ENCODE measurements at places on chromosomes 2 and 18.

DNA sequence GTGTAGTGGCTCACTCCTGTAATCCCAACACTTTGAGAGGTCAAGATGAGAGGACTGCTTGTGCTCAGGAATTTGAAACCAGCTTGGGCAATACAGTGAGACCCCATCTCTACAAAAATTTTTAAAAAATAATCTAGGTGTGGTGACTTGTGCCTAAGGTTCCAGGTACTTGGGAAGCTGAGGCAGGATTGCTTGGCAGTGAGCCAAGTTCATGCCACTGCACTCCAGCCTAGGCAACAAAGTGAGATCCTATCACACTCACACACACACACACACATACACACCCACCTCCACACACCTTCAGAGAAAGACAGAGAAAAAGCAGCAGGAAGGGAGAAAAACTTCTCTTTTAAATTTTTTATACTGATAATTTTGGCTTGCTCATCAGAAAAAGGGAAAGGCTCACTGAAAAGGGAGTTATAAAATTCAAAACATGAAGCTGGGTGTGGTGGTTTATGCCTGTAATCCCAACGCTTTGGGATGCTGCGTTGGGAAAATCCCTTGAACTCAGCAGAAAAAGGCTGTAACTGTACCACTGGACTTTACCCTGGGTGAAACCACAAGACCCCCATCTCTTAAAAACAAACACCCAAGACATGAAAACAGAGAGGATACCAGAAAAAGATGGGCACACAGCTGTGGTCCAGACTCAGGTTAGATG, 25.7 kb downstream of the FAM168B start:
- DNase-seq, result no peak

- no peak for DNase-seq
Observed at GRCh38 chr2:31132786-31133185, 5.5 kb downstream of the GALNT14 start.

DNA sequence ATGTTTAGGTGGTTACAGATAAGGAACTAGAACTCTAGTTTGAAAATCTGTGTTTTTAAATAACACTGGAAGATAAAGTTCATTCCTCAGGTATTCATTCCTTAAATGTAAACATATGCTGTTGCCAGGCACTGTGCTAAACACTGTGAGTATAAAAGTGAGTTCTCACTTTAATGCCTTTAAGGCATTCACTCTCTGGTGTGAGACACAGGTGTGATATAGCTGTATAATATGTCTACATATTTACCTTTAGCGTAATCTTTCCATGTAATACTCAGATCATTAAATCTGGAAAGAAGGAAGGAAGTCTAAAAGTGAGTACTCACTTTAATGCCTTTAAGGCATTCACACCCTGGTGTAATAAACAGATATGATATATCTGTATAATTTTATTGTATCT, 472.6 kb downstream of the PARD3B start:
- no peak for DNase-seq

DNA sequence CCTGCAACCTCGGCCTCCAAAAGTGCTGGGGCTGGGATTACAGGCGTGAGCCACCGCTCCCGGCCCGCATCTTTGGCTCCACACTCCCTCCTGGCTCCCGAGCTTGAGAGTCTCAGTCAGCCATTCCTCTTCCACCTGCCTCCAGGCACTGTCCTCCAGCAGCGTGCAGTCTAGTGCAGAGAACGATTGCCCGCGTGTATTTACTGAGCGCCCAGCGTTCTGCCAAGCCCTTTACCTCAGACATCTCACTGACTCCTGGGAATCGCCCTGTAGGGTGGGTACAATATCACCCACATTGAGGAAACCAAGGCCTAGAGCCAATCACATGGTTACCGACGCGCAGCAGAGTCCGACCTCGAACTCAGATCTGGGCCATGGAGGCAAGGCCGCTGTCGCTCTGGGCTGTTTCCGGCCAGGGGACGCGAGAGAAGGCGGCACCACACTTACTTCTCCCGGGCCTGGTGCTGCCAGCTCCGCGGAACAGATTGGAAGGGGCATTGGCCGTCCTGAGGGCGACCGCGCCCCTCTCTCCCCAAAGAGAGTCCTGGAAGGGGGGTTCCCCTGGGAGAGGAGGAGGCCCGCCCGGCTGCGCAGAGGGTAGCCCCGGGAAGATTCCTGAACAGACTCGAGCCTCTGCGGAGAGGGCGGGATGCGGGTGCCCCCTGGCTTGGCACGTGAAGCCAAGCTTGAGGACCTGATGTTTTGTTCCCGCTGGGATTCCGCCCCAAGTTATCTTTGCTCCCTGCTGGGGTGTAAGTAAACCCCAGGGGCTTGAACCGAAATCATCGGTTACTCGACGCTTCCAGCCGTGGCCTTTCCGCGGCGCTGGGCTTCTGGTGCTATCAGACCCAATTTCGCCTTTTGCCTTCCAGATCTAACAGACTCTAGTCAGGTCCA, 5.2 kb upstream of the DLX2 start:
- peak; percentile 31 for DNase-seq

- no peak for DNase-seq
Observed at GRCh38 chr18:905307-905947, 756 bp downstream of the ADCYAP1 start.

DNA sequence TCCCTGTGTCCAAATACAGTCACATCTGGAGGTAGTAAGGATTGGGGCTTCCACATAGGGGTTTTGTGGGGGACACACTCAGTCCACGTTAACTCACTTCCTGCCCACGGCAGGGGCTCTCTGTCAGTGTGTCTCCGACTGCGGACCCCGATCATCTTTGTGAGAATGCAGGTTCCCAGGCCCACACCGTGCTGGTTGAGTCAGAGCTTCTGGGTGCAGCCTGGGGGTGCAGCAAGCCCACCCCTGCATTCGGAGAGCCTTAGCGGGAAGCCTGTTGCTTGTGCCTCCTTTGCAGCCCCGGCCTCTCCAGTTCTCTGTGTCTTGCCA, 28.0 kb downstream of the HPCAL1 start:
- no peak for DNase-seq

DNA sequence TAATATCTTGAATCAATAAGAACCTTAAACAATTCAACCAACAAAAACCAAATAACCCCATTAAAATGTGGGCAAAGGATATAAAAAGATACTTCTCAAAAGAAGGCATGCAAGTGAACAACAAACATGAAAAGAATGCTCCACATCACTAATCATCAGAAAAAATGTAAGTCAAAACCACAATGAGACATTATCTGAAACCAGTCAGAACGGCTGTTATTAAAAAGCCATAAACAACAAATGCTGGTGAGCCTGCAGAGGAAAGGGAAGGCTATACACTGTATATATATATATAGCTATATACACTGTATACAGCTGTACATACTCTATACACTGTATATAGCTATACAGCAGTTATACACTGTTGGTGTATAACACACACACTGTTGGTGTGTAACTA, 47.8 kb upstream of the GALNT13 start:
- no peak for DNase-seq

GRCh38 chr2:36697424-36698066, 1.0 kb downstream of the VIT start:
- DNase-seq, result no peak

DNA sequence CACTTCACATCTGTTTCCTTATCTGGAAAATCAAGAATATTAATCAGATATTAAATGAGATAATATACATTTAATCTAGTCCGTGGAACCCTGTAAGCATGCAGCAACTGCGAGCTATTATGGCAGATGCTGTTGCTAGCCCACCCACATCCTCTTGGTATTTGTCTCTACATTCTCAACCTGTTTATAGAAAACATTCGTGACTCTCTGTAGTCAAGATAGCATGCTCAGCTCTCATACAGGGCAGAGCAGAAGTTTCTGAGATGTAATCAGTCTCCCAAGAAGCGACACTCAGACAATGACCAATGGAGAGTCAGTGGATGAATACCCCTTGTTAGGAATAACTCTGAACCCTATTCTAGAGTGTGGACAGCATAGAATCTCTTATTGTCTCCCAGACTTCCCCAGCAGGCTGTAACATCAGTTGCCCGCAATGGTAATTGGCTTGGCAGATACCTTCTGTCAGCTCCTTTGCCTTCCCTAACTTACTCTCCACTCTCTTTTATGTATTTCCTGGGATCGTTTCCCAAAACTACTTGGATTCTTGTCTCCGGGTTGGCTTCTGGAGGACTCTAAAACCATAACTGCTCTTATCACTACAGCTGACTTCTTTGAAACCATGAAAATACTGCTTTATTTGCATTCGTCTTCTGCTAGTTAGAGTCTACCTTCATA, 400.7 kb upstream of the TNP1 start:
- no peak for DNase-seq

DNA sequence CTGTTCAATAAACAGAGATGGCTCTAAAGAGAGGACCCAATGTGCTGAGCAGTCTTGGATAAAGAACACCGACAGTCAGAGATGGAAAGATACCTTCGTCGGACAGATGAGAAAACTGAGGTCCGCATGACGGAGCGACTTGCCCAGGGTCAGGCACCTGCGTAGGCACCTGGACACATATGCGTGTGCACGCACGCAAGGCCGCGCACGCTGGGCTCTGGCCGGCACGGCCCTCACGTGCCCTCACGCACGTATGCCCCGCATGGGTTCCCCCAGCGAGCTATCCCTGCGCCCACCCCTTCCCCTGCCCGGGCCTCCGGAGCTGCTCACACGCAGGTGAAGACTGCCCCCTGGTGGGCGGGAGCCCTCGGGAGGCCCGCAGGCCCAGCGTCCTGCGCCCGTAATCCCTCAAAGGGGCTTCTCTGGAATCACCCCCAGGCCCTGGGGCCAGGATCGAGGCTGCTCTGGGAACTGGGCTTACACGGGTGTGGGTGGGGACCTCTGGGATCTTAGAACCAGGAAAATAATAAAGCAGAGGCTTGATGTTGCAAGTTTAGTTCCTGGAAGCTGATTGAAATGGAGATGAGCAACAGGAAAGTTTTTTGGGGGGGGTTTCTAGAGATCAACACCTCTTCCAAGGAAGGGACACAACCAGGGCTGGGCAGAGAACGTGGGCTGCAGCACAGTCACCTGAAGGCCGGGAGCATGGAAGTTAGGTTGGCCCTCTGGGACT, 246.3 kb downstream of the TNS1 start:
- DNase-seq, result peak; percentile 69

DNA sequence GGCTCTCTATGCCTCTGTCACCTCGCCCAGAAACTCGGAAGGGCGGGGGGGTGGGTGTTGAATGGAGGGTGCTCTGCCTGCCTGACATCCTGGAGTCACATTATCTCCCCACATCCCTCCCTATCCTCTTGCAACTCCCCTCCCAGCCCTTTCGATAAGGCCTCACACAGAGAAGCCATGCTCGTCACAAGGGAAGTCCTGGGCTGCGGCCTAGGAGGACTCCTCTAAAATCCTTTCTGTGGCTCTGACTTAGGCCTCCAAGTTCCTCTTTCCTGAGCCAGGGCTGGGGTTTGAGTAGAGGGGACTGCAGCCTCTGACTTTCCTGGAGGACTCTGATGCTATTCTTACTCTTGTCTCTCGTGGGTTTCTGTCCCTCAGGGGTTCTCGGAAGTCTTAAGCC, 75.0 kb upstream of the PKDCC start:
- no peak for DNase-seq

- DNase-seq, result no peak
Observed at GRCh38 chr2:125680809-125681208, 975.1 kb upstream of the GYPC start.

Measured in hematopoietic multipotent progenitor cell treated with erythropoietin and hydrocortisone succinate and interleukin-3 and kit ligand, for 6 days (in vitro differentiated cells).